ENCODE measurements at places on chromosomes 12 and 14. TPM values are rescaled to one million over a fixed set of nuclear protein-coding genes. Genes with fewer than 3 reads are reported as not detected.

GRCh38 chr14:99792551-99793212, 531 bp upstream of the EML1 start:
- peaks cover 7% of the 10 kb centered on the region for H3K36me3 ChIP-seq
- H3K27me3 ChIP-seq = no peaks in the 10 kb centered on the region
- peaks cover 23% of the 10 kb centered on the region for H3K4me1 ChIP-seq
- H3K27ac ChIP-seq = peak overlapping the region; percentile 76
- no peak for DNase-seq
- peak overlapping the region; percentile 79 for H3K4me3 ChIP-seq

GRCh38 chr12:130181211-130181610, 18.9 kb downstream of the FZD10 start:
- H3K27ac ChIP-seq = no peak overlapping the region
- H3K27me3 ChIP-seq = no peaks in the 10 kb centered on the region
- no peaks in the 10 kb centered on the region for H3K36me3 ChIP-seq
- no peak for DNase-seq
- H3K4me1 ChIP-seq = no peaks in the 10 kb centered on the region
- H3K4me3 ChIP-seq = no peak overlapping the region

DNA sequence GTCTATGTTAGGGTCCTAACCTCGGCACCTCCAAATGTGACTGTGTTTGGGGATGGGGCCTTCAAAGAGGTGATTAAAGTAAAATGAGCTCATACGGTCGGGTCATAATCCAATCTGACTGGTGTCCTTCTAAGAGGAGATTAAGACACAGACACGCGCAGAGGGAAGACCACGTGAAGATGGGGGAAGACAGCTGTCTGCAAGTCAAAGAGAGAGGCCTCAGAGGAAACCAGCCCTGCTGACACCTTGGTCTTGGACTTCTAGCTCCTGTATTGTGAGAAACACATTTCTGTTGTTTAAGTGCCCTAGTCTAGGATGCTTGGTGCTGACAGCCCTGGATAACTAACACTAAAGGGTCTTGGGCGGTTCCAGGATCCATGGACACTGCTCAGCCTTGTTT, 109.6 kb downstream of the DICER1 start:
- H3K27me3 ChIP-seq = no peaks in the 10 kb centered on the region
- H3K4me1 ChIP-seq = peaks cover 10% of the 10 kb centered on the region
- peak; percentile 11 for DNase-seq
- H3K27ac ChIP-seq = no peak overlapping the region
- H3K4me3 ChIP-seq = no peak overlapping the region

DNA sequence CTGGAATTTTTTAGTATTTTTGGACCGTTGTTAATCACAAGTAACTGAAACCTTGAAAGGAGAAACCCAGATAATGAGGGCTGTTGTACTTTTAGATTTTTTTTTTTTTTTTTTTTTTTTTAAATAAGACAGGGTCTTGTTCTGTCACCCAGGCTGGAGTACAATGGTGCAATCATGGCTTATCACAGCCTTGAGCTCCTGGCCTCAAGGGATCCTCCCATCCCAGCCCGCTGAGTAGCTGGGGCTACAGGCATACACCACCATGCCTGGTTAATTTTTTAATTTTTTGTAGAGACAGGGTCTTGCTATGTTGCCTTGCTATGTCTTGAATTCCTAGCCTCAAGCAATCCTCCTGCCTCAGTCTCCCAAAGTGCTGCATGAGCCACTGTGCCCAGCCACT, 211.6 kb downstream of the SYNE2 start:
- peaks cover 13% of the 10 kb centered on the region for H3K4me1 ChIP-seq
- no peak overlapping the region for H3K4me3 ChIP-seq
- no peaks in the 10 kb centered on the region for H3K27me3 ChIP-seq
- no peak overlapping the region for H3K27ac ChIP-seq

- no peaks in the 10 kb centered on the region for H3K27me3 ChIP-seq
- no peaks in the 10 kb centered on the region for H3K4me1 ChIP-seq
- DNase-seq = no peak
- H3K27ac ChIP-seq = no peak overlapping the region
- H3K4me3 ChIP-seq = no peak overlapping the region
- no peaks in the 10 kb centered on the region for H3K36me3 ChIP-seq
These were observed 77.3 kb downstream of the NOS1 start for GRCh38 chr12:117284140-117284539.

GRCh38 chr12:16076557-16076956, 165.4 kb downstream of the DERA start:
- H3K4me1 ChIP-seq = no peaks in the 10 kb centered on the region
- H3K36me3 ChIP-seq = no peaks in the 10 kb centered on the region
- no peaks in the 10 kb centered on the region for H3K27me3 ChIP-seq
- no peak overlapping the region for H3K4me3 ChIP-seq
- H3K27ac ChIP-seq = no peak overlapping the region

GRCh38 chr12:132866251-132866828, 21.1 kb downstream of the CHFR start:
- no peaks in the 10 kb centered on the region for H3K4me1 ChIP-seq
- H3K4me3 ChIP-seq = no peak overlapping the region
- no peak overlapping the region for H3K27ac ChIP-seq
- DNase-seq = no peak
- no peaks in the 10 kb centered on the region for H3K27me3 ChIP-seq

DNA sequence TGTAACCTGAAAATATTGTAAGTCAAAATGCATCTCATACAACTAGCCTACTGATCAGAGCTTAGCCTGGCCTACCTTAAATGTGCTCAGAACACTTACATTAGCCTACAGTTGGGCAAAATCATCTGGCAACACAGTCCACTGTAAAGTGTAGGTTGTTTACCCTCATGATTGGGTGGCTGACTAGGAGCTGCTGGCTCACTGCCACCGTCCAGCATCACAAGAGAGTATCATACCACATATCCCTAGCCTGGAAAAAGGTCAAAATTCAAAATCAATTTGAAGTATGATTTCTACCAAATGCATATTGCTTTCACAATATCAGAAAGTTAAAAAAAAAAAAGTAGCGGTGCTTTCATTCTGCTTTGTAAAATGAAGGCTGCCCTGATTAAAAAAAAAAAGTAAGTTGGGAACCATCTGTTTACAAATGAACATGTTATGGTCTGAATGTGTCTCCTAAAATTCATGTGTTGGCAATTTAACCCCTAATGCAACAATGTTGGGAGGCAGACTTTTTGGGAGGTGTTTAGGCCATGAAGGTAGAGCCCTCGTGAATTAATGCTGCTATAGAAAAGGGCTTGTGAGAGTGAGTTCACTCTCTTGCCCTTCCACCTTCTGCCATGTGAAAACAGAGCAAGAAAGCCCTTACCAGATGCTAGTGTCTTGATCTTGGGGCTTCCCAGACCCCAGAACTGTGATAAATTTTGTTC, 211.8 kb downstream of the PPM1H start:
- peak; percentile 21 for DNase-seq
- no peaks in the 10 kb centered on the region for H3K27me3 ChIP-seq
- H3K4me3 ChIP-seq = no peak overlapping the region
- peak overlapping the region; percentile 81 for H3K27ac ChIP-seq

DNA sequence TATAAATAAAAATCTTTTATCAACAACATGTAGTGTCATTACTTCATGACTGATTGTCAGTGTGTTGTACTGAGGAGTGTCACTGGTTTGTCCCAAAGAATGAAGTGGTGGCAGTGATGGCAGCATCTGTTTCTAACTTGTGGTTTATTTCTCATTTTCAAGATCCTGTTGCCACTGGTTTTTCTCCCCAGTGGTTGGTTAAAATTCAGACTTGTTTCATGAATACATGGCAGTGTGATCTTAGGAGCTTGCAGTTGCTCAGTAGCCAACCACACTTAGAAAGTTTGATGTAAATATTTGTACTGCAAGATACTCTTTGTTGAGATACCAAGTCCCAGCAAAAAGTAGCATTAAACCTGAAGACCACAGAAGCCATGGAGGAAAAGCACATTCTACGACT, 69.8 kb downstream of the PLEKHA5 start:
- H3K4me3 ChIP-seq = no peak overlapping the region
- H3K36me3 ChIP-seq = no peaks in the 10 kb centered on the region
- peaks cover 33% of the 10 kb centered on the region for H3K4me1 ChIP-seq
- no peak for DNase-seq
- no peak overlapping the region for H3K27ac ChIP-seq
- H3K27me3 ChIP-seq = no peaks in the 10 kb centered on the region

DNA sequence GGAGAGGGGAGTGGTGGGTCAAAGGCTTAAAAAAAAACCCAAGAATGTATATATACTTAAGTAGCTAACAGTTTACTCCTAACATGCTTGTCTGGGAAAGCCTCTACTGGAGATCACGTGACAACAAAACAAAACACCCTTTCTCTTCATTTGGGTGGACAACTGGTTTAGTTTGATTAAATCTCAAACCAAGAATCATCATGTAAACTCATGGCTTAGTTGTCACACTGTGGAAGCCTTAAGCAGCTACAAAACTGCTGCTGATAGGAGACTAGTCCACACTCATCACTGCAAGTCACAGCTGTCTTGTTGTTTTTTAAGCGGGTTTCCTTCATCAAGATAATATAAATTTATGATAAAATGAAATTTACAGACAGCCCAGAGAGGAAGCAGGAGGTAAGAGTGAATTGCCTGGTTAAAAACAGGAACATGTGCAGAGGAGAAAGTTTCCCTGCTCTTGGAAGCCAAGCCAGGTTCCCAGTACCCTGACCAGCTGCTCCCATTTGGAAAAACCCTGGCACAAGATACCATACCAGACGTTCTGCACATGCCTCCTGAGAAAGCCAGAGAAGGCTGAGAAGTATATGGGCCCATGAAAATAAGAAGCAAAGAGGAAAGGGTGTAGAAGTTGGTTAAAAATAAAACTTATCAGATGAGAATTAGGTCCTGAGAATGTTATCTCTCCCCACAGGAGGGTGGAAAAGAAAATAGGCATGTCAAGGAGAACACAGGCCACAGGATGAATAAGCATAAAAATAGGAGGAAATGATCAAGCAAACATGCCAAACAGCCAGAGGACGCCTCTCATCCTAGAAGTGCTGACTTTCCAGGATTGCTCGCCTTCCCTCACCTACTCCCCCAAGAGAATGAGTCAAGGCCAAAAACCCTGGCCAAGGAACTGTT, 34.0 kb downstream of the EGLN3 start:
- H3K4me1 ChIP-seq = peaks cover 3% of the 10 kb centered on the region
- H3K27me3 ChIP-seq = no peaks in the 10 kb centered on the region
- no peak overlapping the region for H3K4me3 ChIP-seq
- DNase-seq = no peak
- H3K27ac ChIP-seq = no peak overlapping the region

DNA sequence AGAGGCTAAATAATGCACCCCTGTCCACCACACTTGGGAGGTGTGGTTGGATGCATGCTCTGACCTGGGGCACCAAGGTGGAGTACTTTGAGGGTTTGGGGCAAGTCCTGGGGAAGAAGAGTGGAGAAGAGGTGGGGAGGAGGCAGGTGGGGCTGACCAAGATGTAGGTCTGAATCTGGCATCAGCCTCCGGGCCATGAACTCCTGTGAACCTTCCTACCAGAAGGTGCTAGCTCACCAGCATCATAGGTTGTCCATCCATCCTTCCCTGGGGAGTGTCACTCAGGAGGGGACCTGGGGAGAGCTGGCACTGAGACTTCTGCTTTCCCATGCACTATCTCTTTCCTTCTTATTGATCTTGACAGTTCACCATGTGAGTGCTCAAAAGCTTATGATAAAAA, 13.6 kb upstream of the EMP1 start:
- H3K4me1 ChIP-seq = peaks cover 43% of the 10 kb centered on the region
- no peaks in the 10 kb centered on the region for H3K27me3 ChIP-seq
- H3K27ac ChIP-seq = no peak overlapping the region
- DNase-seq = no peak
- H3K36me3 ChIP-seq = no peaks in the 10 kb centered on the region

DNA sequence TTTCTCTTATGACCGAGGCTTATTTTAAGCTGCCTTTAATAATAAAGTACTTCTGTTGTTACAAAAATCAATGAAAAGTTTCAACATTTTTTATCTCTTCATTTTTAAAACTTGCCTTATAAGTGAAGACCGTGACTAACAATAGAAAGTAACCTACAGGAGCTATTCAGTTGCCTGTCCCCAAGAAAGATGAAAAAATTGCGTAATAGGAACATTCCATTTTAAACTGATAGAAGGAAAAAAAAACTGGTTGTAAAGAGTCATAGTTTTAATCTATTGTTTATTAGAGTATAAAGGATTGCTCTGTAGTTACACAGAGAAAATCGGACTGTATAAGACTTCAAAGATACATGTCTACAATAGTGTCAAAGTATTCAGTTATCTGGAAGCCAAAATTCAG, 83.3 kb downstream of the DAAM1 start:
- DNase-seq = no peak
- H3K4me1 ChIP-seq = peaks cover 55% of the 10 kb centered on the region
- H3K27me3 ChIP-seq = no peaks in the 10 kb centered on the region
- no peak overlapping the region for H3K27ac ChIP-seq
- H3K4me3 ChIP-seq = no peak overlapping the region

DNA sequence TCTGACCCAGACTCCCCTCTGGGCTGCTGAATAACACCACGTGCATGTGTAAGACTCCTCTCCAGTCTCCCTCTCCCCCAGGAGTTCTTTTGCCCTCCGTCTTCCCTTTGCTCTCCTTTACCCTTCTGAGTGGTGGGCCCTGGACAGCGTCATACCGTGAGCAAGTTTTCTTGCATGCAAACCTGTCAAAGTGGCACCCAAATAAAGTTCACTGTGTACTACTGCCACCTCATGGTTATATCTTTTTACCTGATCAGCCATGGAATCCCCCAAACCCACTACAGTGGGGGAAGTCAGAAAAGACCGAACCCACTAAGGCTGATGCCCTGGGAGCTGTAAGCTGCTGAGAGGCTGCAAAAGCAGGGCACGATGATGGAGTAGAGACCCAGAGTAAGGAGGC, 131.1 kb upstream of the VRK1 start:
- no peak overlapping the region for H3K27ac ChIP-seq
- DNase-seq = no peak
- no peaks in the 10 kb centered on the region for H3K36me3 ChIP-seq
- H3K27me3 ChIP-seq = no peaks in the 10 kb centered on the region

GRCh38 chr12:3947781-3948180, 74.6 kb upstream of the PARP11 start:
- H3K36me3 ChIP-seq = no peaks in the 10 kb centered on the region
- no peak overlapping the region for H3K27ac ChIP-seq
- DNase-seq = no peak
- H3K27me3 ChIP-seq = no peaks in the 10 kb centered on the region
- H3K4me1 ChIP-seq = no peaks in the 10 kb centered on the region

GRCh38 chr12:101963697-101964096, 86.3 kb downstream of the DRAM1 start:
- H3K4me1 ChIP-seq = no peaks in the 10 kb centered on the region
- no peak for DNase-seq
- H3K36me3 ChIP-seq = no peaks in the 10 kb centered on the region
- H3K27me3 ChIP-seq = no peaks in the 10 kb centered on the region
- no peak overlapping the region for H3K4me3 ChIP-seq

RASSF8 gene
- total RNA-seq = 43.5 TPM

BMP4 gene
- 1.8 TPM for total RNA-seq

USP30 gene
- 30.6 TPM for total RNA-seq

VASH1 gene
- 0.13 TPM for total RNA-seq

PRPH gene
- not detected for total RNA-seq

POTEM gene
- total RNA-seq = not detected

TPH2 gene
- total RNA-seq = not detected

P2RX7 gene
- total RNA-seq = 3.1 TPM

NUAK1 gene
- total RNA-seq = 60.6 TPM

IFNG gene
- not detected for total RNA-seq

LRIG3 gene
- total RNA-seq = 51.8 TPM

Measured in SJSA1 (cell line).